ENCODE measurements at places on chromosomes 6 and 20.

- H3K27me3 ChIP-seq, result no peaks in the 10 kb centered on the region
- no peak overlapping the region for H3K27ac ChIP-seq
- peaks cover 8% of the 10 kb centered on the region for H3K4me1 ChIP-seq
Measured at GRCh38 chr20:35637276-35637675, 21.6 kb downstream of the SPAG4 start.

DNA sequence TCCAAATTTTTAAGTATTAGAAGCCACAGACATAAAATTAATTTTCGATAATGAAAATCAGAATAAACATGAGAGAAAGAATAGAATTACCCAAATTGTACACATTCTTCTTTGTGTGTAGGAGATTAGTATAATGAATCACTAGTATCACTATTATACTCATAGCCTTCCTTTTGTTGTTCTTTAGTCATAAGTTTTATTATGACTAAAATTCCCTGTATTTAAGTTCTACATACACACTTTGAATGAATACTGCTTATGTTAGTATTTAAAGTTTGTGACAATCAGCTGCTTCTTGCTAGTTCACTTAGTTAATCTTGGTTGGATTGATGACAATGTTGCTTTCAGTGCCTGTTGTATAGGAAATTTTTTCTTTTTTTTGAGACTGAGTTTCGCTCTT is 72.7 kb downstream of the CCDC170 start:
- H3K27ac ChIP-seq, result no peak overlapping the region
- H3K27me3 ChIP-seq, result no peaks in the 10 kb centered on the region
- H3K4me3 ChIP-seq, result no peak overlapping the region
- H3K4me1 ChIP-seq, result no peaks in the 10 kb centered on the region
- no peaks in the 10 kb centered on the region for H3K36me3 ChIP-seq

- no peak overlapping the region for H3K27ac ChIP-seq
- no peaks in the 10 kb centered on the region for H3K27me3 ChIP-seq
- no peak for DNase-seq
- H3K4me3 ChIP-seq, result peak overlapping the region; percentile 25
- peaks cover 2% of the 10 kb centered on the region for H3K4me1 ChIP-seq
Measured at GRCh38 chr20:33917831-33918525, 75.7 kb upstream of the RALY start.

- no peak overlapping the region for H3K4me3 ChIP-seq
- H3K36me3 ChIP-seq, result no peaks in the 10 kb centered on the region
- H3K27ac ChIP-seq, result peak overlapping the region; percentile 32
- peak; percentile 97 for DNase-seq
- no peaks in the 10 kb centered on the region for H3K27me3 ChIP-seq
- H3K4me1 ChIP-seq, result peaks cover 17% of the 10 kb centered on the region
Measured at GRCh38 chr20:40506537-40506939, 182.5 kb downstream of the MAFB start.

DNA sequence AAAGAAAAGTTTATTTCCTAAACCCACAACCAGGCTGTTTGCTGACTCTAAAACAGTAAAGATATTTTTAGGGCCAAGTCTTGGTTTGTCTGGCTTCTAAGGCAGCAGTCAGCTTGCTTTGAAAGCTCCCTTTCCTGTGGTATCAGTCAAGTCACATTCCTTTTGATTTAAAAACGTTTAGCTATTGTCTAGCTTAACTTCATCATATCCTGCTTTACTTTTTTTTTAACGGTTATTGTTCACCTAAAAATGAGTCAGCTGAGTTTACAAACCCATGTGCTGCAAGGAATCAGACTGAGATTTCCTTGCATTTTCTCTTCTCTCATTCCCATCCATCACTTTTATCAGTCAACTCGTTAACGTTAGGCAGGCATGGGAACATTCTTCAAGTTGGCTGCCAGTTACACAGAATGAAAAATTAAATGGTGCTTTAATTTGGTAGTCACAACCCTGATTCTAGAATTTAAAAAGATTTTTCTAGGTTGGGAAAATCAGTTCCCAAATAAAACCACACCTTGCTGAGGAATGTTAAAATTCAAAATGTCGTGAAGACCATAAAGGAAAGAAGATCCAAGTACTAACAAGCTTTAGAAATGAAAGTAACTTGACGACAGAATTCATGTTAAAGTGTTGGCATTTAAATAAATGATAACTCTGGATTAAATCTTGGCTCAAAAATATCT is 45.9 kb downstream of the ELOVL5 start:
- no peaks in the 10 kb centered on the region for H3K36me3 ChIP-seq
- peak overlapping the region; percentile 30 for H3K27ac ChIP-seq
- no peaks in the 10 kb centered on the region for H3K27me3 ChIP-seq
- no peak overlapping the region for H3K4me3 ChIP-seq

DNA sequence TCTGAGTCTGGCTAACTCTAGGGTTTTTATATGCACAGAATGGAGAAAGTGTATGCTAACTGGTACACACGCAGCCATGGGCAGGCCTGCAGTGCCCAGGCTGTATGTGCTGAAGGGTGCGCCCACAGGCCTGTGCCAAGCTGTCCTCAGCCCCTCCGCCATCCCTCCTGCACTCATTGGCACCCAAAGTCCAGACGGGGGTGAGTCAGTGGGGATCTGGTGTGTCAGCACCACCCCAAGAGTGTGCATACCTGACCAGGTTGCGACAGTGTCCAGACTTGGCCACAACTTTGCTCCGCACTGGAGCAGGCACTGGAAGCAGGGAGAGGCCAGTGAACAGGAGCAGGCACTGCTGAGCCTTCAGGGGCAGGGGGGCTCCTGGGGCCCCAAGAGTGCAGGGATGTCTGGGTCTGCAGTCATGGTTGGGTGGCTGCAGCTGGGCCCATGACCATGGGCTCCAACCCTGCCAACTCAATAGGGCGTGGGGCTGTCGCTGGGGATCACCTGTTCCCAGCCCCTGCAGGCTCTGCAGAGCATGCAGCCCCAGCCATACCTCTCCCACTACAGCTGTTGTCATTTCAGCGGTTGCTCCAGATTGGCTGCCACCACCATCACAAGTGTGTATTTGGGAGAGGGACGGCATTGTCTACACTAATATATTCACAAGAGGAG is 717.8 kb downstream of the EPHA7 start:
- H3K4me1 ChIP-seq, result no peaks in the 10 kb centered on the region
- DNase-seq, result no peak
- no peaks in the 10 kb centered on the region for H3K27me3 ChIP-seq
- no peak overlapping the region for H3K27ac ChIP-seq

DNA sequence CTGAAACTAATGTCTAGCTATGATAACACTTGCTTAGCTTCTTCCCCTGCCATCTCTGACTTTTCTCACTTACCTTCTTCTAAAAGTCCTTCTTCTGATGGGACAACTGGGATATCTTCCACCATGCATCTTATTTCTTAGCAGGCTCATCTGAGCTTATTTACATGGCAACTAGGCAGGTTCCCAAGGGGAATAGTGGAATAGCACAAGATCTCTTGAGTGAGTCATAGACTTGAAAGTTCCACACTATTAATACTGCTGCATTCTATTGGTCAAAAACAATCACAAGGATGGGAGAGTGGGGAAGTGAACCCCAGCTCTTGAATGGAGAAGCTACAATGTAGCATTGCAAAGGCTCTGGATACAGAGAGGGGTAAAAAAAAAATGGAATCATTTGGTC is 142.1 kb downstream of the HAO1 start:
- no peak overlapping the region for H3K4me3 ChIP-seq
- H3K27ac ChIP-seq, result no peak overlapping the region
- no peaks in the 10 kb centered on the region for H3K27me3 ChIP-seq
- H3K4me1 ChIP-seq, result no peaks in the 10 kb centered on the region
- DNase-seq, result peak; percentile 55

Data from mesenchymal stem cell (in vitro differentiated cells and primary cell).